Kidney (tissue), 22 donors: ENCODE measurements at places on chromosomes 11 and 22.

DNA sequence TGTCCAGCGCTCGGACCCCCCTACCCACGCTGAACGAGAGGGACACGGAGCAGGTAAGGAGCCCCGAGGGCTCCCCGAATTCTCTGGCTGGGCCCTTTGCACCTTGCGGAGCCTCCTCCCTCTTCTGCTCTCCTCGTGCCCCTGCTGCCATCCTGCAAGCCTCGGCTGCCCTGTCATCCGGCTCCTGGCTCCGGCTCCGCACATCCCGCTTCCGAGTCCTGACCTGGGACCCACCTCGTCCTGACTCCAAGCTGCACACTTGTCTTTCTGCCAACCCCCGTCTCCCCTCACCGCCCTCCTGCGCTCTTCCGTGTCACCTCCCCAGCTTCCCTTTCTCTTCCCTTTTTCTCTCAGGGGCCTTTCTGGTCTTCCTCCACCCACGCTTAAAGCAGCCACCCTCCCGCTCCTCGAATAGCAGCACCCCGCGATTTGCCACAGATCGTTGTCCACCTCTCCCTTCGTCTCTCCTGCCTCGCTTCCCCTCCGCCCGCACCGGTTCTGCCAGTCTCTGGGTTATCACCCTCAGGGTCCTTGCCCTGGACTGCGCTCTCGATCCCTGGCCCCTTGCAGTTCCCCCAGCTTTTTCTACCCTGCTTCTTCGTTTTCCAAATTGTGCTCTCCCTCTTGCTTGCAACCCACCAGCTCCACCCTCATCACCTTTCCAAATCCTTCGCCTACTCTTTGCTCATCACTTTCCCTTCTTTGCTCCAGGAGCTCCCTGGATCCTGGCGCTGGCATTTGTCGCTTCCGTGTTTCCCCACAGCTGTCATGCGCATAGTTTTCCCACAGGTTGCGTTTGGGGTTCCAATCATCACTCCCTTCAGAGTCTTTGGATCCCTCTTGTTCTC, 822 bp downstream of the MARK2 start:
- DNase-seq: peak; percentile 87

DNA sequence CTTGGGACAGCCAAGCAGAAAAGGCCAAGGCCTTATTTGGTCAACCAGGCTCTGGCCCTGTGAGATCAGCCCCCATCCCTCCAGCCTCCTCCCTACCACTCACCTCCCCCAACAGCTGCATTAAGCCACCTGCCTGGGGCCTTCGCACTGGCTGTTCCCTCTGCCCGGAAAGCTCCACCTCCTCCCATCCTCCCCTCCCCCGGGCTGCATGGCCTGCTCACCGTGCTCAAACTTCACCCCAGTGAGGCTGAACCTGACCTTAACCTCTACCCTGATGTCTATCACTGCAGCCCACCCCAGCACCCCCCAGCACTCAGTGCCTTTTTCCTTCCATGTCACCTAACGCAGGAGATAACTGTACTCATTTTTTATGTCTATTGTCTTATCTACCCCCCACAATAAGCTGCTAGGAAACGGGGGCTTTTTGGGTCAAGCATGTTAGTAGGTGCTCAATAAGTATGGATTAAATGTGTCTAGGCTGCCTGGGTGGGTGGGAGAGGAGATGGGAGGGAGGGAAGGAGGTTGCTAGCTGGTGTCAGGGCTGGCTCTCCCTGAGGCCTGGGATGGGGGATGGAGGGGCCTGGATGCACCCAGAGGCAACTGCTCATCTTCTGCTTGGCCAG, 912 bp downstream of the PTPRCAP start:
- DNase-seq: peak; percentile 78

- DNase-seq: no peak
Measured at GRCh38 chr11:117437041-117437790, 109.6 kb downstream of the CEP164 start.

- DNase-seq: no peak
Measured at GRCh38 chr11:115241899-115242298, 262.3 kb downstream of the CADM1 start.

DNA sequence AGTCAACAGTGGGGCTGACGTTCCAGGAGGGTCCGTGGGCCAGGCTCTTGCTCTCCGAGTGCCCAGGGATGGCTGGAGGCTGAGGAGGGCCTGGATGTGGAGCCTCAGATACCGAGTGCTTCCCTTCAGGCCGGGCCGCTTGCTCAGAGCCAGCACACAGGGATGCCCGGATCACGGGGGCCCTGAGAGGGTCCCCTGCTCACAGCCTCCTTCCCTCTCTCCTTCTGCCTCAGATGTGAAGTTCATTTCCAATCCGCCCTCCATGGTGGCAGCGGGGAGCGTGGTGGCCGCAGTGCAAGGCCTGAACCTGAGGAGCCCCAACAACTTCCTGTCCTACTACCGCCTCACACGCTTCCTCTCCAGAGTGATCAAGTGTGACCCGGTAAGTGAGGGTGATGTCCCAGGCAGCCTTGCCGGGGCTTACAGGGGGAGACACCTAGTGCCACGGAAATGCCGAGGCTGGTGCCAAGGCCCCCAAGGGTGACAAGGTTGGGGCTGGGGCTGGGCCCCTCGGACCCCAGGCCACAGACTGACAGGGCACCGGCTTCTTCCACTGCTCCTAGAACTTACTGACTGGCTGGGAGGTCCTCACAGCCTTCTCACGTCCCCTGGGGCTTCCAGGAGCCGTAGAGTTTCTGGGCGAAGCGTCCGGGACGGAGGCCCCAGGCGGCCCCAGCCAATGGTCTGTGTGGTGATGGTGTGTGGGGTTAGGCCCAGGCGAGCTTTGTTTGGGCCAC, 7.0 kb downstream of the CCND1 start:
- peak; percentile 39 for DNase-seq

DNA sequence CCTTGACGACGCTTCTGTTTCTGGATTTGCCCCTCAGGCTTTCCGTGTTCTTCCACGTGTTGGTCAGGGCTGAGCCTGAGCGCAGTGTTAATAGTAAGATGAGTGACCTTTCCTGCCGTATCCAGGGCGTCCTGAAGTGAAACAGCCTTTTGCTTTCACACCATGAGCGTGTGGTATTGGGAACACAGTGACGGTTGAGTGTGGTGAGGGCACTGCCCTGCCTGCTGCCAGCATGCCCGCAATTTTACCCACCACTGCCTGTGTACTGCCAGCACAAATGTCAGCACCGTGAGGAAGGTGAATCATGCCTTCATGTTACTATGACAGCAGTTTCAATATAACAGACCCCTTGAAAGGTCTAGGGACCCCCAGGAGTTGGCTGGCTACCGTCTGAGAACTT, 217.1 kb downstream of the TBC1D22A start:
- no peak for DNase-seq

- no peak for DNase-seq
Measured at GRCh38 chr22:30790366-30790765, 95.7 kb downstream of the OSBP2 start.

DNA sequence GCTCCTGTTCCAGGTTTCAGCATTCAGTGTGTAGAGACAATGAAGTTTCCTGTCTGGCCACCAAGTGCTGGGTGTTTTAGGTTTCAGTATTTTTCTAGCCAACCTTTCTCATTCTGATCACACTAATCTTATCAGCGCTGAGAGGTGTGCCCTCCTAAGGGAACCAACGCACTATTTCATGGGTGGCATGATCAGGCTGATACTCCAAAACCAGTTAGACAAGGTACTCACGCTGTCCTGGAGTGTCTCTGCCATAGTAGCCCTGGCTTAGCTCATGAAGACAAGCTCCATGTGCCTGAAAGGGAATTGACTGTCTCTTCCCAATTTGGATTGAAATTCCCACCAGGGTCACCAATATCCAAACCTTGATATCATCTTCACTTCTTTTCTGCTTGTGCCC, 8.0 kb upstream of the RAB38 start:
- no peak for DNase-seq

- DNase-seq: no peak
Measured at GRCh38 chr11:79021601-79022000, 419.2 kb downstream of the TENM4 start.

- no peak for DNase-seq
Measured at GRCh38 chr11:62548545-62549335, 2.1 kb upstream of the AHNAK start.

GRCh38 chr11:34065505-34066203, 14.1 kb downstream of the CAPRIN1 start:
- DNase-seq: no peak

- peak; percentile 35 for DNase-seq
Measured at GRCh38 chr11:17821648-17822400, 87.2 kb downstream of the KCNC1 start.

DNA sequence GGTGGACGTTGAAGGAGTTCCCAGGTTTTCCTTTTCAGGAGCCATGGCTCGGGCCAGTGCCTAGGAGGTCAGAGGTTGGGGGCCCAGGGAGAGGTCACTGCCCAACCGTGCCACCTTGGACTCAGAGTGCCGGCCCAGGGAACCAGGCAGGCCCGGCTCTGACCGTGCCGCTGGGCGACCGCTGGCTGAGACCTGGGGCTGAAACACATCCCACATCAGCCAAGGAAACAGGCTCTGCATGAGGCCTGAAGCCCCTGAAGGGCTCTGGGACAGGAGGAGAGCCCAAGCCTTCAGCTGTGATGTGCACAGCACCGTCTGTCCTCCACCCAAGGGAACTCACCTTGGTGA, 21.9 kb upstream of the RTN4R start:
- DNase-seq: no peak

DNA sequence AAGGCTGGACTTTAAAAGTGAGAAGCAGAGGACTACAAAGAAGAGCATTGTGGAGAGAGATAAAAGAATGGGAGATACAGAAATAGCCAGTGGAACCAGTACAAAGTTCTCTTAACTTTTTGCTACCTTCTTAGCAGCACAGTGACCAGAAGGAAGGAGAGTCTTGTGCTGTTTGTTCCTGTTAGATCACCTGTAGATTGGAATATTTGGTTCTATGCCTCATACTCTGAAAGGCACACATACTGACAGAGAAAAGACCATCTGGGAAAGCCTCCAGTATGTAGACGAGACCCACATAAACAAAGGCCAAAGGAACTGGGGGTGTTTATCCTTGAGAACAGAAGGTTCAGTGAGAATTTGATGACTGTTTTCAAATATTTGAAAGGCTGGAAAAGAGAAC, 18.7 kb downstream of the RNF141 start:
- no peak for DNase-seq

DNA sequence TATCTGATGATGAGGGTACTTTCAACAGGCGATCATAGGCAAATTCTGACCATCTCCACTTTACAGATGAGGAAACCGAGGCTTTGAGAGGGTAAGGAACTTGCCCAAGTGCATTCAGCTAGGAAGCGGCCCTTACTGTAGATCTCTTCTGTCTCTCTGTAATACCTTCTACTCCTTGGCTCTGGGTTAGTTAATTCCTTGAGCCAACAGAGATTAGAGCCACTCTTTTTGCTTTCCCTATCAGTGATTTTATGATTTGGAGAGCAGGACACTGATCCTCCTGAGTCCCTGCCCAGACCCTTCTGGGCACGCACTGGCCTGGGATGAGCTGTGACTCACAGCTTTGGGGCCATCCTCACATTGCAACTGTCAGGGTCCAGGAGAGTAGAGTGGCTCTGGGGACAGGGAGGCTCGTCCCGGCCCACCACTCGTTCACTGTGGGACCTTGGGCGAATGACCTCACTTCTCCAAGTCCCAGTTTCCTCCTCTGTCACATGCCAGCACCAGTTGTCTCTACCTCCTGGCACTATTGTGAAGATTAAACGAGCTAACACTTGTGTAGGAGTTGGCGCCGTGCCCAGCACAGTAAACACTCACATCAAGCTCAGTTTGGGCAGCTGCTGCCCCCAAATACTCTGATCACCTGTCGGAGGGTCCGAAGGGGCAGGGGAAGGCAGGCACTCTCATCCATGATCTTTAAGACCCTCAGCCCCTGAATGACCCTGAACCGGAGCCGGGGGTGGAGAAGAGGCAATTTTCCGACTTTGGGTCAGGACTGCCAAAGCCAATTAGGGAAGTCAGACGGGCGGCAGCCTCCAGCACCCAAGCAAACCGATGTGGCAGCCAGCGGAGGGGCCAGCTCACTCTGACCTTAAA, 235.0 kb downstream of the MIAT start:
- peak; percentile 10 for DNase-seq

DNA sequence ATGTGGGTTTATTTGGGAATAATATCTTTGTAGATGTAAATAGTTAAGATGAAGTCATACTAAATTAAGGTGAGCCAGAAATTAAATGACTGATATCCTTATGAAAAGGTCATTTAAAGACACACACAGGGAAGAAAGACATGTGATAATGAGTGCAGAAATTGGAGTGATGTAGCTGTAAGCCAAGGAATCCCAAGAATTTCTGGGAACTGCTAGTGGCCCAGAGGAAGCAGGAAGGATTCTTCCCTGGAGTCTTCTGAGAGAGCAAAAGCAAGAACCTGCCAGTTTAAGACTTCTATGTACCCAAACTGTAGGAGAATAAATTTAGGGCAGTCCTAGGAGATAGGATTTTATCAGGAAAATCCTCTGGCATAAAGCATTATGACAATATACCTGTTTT, 66.9 kb downstream of the LRRC4C start:
- no peak for DNase-seq

DNA sequence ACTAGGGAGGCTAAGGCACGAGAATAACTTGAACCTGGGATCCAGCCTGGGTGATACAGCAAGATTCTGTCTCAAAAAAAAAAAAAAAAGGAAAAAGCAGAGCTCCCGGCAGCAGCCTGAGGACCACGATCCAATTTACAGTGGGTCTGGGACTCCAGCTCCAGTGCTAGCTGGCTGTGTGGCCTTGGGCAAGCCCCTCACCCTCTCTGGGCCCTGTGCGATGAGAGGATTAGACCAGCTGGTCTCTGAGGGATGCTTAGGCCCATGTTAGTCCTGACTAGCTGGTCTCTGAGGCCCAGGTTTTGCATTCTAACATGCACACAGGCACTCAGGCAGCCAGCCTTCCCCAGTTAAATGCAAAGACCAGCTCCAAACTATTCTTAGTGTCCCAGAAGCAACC, 13.7 kb downstream of the CARD10 start:
- DNase-seq: no peak

DNA sequence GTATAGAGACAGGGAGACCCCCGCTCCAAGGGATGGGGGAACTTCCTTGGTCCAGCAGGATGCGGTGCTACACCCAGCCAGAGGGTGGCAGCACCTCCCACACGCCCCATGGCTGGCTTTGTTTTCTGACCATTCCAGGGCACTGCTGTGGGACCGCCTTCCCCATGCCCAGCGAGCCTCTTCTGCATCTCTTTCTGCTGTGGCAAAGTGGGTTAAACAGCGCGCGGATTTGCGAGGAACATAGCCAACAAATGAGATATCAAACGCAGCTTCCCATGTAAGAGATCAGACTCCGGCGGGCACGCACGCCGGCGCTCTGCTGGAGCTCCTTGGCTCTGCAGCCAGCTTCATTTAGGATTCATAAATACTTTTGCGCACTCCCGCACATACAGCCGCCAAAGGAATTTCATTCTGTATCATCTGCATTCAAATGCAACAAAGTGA, 485.8 kb upstream of the CADM1 start:
- DNase-seq: no peak

GRCh38 chr22:20577045-20577444, 69.6 kb downstream of the MED15 start:
- no peak for DNase-seq
